Stimulated activated CD4-positive, alpha-beta T cell treated with anti-CD3 and anti-CD28 coated beads, Interleukin-4, amount 100 ng/mL, for 4 hours (primary cell): ENCODE measurements at places on chromosomes 6 and 20.
A peak's percentile ranks its signal among the peaks of the same experiment; 100 is the strongest.

- no peak for DNase-seq
Observed at GRCh38 chr6:24899136-24899996, 36.4 kb downstream of the RIPOR2 start.

- peak; percentile 70 for DNase-seq
Observed at GRCh38 chr6:42104095-42104803, 38.2 kb downstream of the C6orf132 start.

- no peak for DNase-seq
Observed at GRCh38 chr6:149909701-149910470, 12.0 kb upstream of the RAET1E start.

DNA sequence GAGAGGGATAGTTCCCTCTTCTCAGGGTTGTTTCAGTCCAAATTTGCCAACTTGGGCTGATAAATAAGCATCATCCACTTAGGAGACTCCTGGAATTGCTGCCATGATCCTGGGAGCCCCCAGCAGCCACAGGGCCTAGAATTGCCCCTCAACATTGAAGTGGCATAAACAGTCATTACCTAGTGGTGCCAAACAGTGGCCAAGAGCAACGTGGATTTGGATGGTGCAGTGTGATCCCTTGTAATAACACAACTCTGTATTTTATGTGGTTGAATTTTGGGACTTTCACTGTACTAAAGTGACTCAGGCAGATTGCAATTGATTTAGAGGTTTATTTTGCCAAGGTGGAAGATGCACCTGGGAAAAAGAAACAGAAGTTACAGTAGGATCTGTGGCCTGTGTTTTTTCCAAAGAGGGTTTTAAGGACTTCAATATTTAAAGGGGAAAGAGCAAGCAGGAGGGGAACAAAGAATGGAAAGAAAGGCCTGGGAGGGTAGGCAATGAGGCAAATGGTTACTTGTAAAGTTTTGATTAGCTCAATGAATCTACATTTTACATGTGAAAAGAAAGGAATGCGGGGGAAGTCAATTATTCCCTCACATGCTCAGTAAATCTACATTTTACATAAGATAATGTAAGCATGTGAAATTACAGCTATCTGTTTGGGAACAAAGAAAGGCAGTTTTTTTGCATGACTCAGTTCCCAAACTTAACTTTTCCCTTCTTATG, 168.0 kb upstream of the NOX3 start:
- DNase-seq = no peak

DNA sequence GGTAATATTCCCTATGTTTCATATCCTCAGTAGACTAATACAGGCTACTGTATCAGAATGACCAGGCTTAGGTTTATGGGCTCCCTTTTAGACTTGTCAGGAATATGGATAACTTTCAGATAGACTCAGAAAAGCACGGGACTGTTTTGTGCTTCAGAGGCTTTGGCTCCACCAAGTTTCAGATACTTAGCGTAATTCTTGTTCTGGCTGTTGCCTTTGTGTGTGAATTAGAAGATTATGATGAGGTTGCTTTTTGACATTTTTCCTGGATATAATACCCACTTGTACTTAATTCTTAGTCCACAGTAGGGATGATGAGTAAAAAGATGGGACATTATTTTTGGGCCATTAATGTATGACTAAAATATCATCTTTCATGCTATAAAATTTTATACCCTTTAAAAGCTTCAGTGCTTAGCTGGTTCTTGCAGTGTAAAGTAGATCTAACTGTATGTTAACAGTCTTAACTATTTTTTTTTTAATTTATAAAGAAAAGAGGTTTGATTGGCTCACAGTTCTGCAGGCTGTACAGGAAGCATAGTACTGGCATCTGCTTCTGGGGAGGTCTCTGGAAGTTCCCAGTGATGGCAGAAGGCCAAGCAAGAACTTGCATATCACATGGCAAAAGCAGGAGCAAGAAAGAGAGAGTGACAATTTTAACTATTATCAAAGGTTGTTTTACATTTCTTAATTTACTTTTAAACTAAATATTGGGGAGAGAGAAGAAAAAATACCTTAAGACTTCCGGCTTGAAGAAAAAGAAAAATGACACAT, 120.7 kb downstream of the ZFAND3 start:
- DNase-seq = no peak

- no peak for DNase-seq
Observed at GRCh38 chr6:97305414-97306066, 22.5 kb upstream of the MMS22L start.

GRCh38 chr6:149065658-149066556, 251.6 kb upstream of the TAB2 start:
- DNase-seq = no peak

DNA sequence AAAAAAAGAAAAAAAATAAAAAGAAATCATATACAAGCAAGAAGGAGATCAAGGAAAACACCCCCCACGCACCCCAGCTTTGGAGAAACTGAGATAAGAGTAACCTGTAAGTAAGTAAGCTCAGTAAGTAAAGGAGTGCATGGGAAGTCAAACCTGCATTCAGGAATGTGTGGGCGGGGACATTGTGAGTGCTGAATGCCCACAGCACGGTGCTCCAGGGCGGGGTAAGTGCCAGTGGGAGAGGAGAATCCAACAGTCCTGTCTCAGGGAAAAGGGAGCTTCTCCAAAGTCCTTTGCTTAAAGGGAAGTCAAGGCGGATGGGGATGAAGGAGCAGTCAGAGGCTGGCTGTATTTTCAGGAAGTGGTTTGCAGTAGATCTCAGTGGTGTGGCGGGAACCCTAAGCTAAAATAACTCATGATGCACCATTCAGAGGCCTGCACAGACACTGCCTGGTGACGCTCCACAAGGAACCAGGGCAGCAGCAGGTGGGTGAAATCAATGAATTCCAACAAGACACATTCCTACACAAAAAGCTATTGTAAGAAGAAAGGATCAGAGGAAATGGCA, 368.0 kb downstream of the QKI start:
- no peak for DNase-seq

DNA sequence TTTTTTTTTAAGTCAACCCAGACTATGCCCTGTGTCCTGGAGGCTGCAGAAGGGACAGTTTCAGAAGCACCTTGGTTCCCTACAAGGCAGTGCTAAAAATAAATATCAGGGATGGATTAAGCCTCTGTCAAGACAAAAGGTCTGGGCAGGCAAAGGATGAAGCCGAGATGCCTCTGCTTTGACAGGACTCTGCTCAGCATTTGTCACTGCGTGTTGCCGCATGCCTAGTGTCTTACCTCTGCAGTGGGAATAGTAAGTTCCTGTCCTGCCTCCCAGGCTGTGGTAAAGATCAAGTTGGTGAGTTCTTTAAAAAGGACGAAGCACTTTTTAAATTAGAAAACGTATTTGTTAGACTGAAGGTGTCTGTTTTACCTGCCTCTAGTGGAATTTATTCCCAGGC, 15.1 kb downstream of the AAR2 start:
- no peak for DNase-seq

DNA sequence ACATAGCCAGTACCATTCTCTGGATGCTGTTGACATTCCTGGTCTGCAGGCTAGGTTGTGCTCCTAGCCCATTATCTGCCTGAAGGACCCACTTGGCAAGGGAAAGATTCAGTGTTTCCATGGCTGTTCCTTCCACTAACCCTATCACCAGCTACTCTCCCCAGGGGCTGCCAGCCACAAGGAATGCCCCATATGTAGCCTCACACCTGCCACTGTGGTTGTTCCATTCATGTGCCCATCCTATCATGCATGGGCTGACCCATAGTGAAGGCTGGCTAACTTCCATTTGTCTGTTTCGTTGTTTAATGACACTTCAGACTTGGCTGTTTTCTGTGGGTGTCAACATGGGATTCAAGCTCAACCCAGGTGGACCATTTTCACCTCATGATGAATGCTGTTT, 25.6 kb upstream of the HLA-A start:
- DNase-seq = no peak

GRCh38 chr6:157659536-157660271, 163.3 kb upstream of the SNX9 start:
- DNase-seq = no peak

- DNase-seq = no peak
Observed at GRCh38 chr6:158558415-158559306, 1.2 kb upstream of the TMEM181 start.

DNA sequence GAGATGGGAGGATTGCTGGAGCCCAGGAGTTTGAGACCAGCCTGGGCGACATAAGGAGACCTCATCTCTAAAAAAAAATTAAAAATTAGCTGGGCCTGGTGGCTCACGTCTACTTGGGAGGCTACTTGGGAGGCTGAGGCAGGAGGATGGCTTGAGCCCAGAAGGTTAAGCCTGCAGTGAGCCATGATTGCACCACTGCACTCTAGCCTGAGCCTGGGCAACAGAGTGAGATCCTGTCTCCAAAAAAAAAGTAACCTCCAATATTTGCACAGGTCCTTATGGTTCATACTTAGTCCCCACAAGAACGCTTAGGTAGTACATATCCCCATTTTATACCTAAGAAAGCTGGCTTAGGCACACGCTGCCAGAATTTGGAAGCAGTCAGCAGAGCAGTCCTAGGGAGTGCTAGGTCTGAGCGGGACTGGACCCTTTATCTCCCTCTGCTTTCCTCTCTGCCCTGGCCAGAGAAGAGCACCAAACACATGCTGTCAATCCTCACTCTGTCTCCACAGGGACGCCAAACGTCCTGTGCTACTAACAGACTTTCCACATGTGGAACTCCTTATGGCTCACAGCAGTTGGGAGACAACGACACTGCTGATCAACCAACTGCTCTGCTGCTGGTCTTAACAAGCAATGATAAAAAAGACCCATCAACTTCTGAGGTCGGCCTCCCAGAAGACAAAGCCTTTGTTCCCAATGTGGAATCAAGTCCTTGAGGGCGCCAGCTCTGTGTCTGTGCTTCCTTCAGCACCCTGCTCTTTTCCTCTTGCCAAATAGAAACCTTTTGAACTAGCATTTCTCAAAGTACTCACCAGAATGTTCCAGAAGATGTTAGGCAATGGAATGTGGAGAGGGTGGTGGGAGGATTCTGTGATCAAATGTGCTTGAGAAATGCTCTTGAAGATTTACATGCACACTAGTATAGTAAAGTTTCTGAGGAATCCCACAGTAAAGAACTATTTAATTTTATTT, 226.3 kb upstream of the DTNBP1 start:
- DNase-seq = no peak

DNA sequence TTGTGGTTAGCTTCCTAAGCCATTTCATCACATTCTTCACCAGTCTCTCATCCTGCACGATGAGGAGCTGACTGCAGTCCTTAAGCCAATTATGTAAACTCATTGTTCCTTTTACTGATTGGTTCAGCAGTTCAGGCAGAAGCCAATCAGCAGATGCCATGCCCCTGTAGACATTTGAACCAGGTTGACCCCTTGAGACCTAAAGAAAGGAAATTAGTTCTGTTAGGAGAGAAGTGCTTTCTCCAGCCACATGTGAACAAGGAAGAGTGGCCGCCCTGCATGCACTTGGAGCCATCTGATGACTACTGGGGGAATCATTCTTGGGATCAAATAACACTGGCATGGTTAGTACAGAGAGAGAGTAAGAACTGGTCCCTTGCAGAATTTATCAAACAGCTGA, 535.2 kb upstream of the ID4 start:
- no peak for DNase-seq

- DNase-seq = peak; percentile 32
Observed at GRCh38 chr20:38790200-38791053, 15.1 kb upstream of the PPP1R16B start.

DNA sequence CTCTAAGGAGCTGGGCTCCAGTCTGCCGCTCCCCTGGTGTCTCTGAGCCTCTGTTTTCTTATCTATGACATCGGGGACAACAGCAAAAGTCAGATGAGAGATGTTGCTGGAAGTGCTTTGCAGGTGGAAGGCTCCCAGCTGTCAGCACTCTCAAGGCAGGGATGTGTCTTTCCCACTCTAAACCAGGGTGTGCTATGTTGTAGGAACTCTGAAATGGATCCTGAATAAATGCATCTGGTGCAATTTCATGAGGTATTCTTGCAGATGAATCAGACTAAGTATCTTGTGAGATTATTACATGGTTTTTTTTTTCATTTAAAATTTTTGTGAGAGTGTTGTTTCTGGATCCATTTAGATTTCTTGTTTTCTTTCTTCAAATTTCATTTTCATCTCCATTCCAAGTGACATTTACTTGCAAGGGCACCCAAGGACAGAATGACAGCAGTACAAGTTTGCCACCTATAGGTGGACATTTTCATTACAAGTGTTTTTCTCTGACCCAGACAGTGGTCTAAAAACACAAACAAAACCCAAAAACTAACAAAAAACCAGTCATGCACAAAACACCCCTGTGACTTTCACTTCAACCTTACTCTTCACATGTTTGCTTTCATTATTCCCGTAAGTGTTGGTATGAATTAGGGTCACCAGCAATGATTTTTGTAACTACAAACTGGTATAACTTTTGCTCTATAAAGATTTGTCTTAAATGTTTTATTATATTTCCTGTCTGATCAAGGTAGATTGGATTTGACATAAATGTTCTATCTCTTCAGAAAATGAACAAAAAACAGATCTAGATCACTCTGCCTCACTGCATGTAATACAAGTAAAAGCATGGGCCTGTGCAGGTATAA, 14.7 kb upstream of the SIM1 start:
- DNase-seq = no peak

- no peak for DNase-seq
Observed at GRCh38 chr6:127073222-127073621, 45.2 kb upstream of the RSPO3 start.

- no peak for DNase-seq
Observed at GRCh38 chr6:155949256-155949655, 493.6 kb upstream of the NOX3 start.

DNA sequence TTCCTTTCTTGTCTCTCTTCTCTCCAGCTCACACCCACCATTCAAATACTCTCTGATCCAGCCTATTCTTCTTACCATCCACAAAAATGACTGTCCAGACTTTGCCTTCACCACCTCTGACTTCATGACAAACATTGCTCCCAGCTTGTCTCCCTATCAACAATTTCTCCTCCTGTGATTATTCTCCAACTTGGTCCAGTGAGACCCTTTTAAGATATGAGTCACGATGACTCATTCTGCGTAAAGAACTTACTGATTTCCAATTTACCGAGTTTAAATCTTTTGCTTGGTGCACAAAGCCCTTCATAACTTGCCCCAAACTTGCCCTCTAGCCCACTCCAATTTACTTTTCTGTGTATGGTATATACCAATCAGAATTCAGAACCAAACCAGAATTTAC, 833.2 kb downstream of the MAFB start:
- no peak for DNase-seq

GRCh38 chr6:7770601-7771000, 44.7 kb downstream of the BMP6 start:
- DNase-seq = no peak

- DNase-seq = no peak
Observed at GRCh38 chr6:122752459-122752858, 27.1 kb upstream of the FABP7 start.

GRCh38 chr6:145453376-145453775, 281.9 kb downstream of the EPM2A start:
- DNase-seq = no peak
